ENCODE measurements at places on chromosomes 1 and 21.

GRCh38 chr1:22731924-22732720, 21.5 kb downstream of the EPHB2 start:
- no peak for DNase-seq

- DNase-seq: no peak
These were observed 7.0 kb downstream of the DENND4B start for GRCh38 chr1:153939476-153939875.

DNA sequence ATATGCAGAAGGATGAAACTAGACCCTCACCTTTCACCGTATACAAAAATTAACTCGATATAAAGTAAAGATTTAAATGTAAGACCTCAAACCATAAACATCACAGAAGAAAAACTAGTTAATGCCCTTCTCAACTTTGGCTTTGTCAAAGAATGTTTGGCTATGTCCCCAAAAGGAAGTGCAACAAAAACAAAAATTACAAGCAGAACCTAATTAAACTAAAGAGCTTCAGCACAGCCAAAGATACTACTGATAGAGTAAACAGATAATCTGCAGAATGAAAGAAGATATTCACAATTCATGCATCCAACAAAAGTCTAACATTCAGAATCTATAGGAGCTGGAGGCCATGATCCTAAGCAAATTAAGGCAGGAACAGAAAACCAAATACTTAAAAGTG, 824.6 kb upstream of the NEGR1 start:
- DNase-seq: no peak

GRCh38 chr1:109823543-109824348, 60.0 kb upstream of the EPS8L3 start:
- DNase-seq: no peak

DNA sequence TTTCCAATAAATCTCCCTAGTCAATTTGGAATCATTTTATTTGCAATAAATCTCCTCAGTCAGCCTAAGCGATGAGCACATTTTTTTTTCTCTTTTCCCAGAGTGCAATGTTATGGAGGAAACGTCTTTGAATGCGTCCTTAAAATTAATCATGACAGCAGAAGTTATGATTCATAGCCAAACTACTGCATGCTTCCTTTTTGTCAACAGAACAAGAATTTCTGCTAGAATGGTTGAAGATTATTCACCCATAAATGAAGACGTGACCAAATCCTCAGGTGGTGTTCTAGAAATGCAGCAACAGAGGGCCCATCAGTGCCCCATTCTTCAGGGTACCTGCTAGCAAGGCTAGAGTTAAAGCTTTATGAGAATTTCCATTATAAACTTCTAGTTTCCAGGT, 407.9 kb upstream of the PKN2 start:
- no peak for DNase-seq

DNA sequence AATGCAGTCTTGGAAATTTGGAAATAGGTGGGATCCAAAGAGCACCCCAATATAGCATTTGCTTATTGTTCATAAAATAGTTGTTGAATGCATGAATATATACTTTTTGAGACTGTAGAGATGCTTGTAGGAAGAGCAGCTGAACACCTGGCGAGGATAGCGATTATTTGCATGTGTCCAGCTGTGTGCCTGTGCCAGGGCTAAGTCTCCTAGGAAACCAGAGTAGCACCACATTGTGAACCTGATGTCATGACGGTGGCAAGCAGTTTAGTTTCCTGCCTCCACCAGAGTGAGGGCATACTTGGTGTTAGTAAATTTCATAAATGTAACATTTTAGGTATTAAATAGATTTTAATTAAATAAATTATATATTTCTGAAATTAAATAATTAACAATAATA, 37.3 kb upstream of the IRF2BP2 start:
- no peak for DNase-seq

GRCh38 chr1:60665311-60665710, 417.1 kb upstream of the NFIA start:
- DNase-seq: no peak

- DNase-seq: no peak
These were observed 34.1 kb upstream of the DIP2A start for GRCh38 chr21:46424621-46425020.

DNA sequence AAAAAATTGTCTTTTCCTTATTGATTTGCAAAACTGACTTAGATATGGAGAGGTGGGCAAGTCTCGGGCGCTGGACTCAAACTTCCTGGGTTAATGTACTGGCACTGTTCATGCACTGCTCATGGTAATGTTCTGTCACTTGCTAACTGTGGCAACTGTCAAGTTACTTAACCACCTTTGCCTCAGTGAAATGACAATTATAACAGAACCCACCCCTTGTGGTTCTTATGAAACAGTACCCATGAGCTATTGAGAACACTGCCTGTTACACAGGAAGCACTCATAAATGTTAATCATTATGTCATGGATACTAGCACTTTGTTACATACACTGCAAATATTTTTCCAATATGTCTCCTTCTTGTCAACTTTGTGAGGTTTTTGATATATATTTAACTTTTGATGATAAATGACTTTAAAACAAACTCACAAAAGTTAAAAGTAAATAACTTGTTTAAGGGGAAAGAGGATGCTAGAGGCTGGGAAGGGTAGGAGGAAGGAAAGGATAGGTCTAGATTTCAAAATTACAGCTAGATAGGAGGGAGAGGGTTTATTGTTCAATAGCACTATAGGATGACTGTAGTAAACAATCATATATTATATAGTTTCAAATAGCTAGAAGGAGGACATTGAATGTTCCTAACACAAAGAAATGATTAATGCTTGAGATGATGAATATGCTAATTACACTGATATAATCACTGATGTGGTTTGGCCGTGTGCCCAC, 342.5 kb downstream of the ADGRL2 start:
- DNase-seq: no peak

Data from stimulated activated CD8-positive, alpha-beta memory T cell treated with anti-CD3 and anti-CD28 coated beads, Interleukin-12 subunit alpha, Interleukin-12 subunit beta, amount 100 ng/mL, for 4 hours (primary cell).